Activated gamma-delta T cell treated with anti-CD3 and anti-CD28 coated beads, Interleukin-2, amount 50 U/mL, for 16 hours (primary cell): ENCODE measurements at places on chromosomes 1 and 21.
A peak's percentile ranks its signal among the peaks of the same experiment; 100 is the strongest.

GRCh38 chr1:98384461-98385141, 276.9 kb upstream of the SNX7 start:
- no peak for DNase-seq

GRCh38 chr1:208369045-208369444, 124.9 kb upstream of the PLXNA2 start:
- DNase-seq = no peak

- peak; percentile 44 for DNase-seq
Measured at GRCh38 chr1:18907021-18907916, 4.9 kb upstream of the ALDH4A1 start.

GRCh38 chr21:44897326-44898010, 23.2 kb downstream of the ITGB2 start:
- no peak for DNase-seq

- DNase-seq = no peak
Measured at GRCh38 chr1:15028102-15028501, 125.4 kb upstream of the TMEM51 start.

- no peak for DNase-seq
Measured at GRCh38 chr1:43171312-43171875, 696 bp downstream of the EBNA1BP2 start.
